Stromal cell of bone marrow (primary cell): ENCODE measurements at places on chromosomes 5 and 9.

- DNase-seq = no peak
These were observed 77.9 kb upstream of the VPS13A start for GRCh38 chr9:77099388-77099787.

GRCh38 chr5:150129813-150130492, 25.7 kb downstream of the PDGFRB start:
- no peak for DNase-seq

DNA sequence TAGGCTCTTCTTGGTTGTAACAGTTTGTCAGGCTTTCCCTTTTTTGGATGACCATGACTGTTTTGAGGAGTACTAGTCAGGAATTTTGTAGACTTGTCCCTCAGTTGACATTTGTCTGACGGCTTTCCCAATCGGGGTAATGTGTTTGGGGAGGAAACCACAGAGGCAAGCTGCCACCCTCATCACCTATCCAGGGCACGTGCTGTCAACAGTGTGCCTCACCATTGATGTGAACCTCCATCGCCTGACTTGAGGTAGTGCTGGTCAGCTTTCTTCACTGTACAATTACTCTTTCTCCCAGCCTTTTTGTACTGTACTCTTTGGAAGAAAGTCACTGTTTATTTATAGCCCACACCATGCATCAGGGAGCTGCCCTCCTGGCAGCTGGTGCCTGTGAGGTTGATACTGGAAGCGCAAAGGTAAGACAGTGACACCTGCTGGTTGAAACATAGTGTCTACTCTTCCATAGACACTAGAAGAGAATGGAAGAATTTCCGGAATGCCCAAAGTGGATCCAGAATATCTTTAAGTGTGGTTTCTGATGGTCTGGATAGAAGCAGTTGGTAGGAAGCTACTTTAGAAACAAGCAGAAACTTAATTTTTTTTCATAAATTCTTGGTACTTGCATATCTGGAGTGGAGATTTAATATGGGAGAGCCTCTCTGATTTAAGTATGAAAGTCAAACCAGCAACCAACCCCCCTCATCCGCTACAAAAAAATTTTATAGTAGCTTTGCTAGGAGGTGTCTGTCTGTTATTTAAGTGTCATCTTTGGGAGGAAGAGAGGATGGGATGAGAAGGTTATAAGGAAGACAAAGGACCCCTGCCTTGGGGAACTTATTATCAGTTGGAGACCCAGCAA, 69.3 kb downstream of the SNX30 start:
- DNase-seq = peak; percentile 60

DNA sequence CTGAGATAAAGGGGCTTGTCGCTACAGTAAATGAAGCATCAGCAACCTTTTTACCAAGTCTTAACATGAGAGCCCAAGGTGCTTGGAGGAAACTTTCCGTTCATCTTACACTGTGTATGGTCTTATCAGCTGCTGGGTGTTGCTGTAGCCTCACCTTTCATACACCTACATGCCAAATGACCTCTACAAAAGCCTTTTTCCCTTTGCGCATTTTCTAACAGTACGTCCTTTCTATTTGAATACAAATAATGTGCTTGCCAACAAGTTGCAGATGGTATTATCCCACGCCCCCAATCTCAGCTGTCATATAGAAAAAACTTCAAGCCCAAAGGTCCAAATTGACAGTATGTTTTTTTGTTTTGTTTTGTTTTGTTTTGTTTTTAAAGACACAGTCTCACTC, 96.9 kb downstream of the BNC2 start:
- DNase-seq = no peak

- no peak for DNase-seq
These were observed 65.4 kb upstream of the FAM174A start for GRCh38 chr5:100469767-100470166.

DNA sequence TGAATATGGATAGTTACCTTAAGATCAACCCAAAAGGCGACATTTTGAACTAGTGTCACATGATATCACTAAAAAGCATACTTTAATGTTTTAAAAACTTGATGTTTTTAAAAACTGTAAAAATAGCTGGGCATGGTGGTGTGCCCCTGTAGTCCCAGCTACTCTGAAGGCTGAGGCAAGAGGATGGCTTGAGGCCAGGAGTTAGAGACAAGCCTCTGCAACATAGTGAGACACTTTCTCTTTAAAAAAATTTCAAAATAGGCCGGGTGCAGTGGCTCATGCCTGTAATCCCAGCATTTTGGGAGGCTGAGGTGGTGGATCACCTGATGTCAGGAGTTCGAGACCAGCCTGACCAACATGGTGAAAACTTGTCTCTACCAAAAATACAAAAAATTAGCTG, 129.5 kb downstream of the NPR3 start:
- no peak for DNase-seq

DNA sequence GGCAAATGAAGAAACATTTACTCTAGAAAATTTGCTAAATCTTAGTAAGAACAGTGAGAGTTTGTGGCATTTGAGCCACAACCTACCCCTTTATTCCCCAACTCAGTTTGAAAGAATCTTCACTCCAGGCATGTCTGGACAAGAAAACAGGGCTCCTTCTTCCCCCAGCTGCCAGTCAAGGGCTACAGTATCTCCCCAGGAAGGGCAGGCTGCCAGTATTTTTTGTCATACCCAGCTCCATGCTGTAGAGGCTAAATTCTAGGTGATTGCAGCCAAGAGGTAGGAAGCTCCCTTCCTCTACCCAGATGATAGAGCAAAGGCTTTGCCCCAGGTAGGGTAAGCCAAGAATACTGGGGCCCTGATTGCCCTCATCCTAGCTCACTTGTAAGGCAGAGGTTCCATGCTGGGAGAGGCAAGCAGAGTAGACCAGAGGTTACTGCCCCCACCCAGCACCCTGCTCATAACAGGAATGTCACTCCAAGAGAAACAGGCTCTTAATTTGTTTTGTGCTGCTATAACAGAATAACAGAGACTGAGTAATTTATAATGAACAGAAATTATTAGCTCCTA, 20.0 kb upstream of the GRPEL2 start:
- DNase-seq = no peak

DNA sequence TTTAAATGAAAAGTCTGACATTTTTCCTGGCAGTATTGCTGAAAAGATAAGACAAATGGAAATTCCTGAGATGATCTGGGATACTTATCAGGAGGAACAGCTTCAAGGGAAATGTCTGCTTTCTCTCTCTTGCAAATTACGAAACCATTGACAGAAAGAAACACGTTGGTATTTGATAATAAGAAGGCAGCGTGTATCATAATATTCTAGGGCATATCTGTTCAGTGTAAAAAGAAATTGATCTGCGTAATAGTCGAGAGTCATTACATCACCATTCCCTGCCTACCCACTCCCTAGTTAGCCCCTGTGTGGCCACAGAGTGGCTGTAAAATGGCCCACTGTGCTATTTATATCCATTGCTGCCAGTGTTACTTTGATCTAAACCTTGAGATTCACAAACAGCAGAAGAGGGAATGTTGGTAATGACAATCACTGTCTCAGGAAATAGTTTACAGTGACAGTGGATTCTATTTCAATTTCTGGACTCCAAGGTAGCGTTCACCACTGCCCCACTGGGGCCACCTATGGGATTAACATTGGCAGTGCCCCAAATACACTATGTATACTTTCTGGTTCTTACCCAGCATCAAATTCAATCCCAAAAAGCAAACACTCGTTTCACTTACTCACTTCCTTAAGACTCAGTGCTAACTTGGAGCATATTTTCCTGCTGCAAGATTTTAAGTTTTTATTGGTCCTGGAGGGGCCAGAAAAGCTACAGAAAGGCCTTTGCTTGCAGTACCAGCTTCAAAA, 133.4 kb upstream of the GAS1 start:
- no peak for DNase-seq

GRCh38 chr5:83576341-83576740, 104.8 kb downstream of the VCAN start:
- no peak for DNase-seq

DNA sequence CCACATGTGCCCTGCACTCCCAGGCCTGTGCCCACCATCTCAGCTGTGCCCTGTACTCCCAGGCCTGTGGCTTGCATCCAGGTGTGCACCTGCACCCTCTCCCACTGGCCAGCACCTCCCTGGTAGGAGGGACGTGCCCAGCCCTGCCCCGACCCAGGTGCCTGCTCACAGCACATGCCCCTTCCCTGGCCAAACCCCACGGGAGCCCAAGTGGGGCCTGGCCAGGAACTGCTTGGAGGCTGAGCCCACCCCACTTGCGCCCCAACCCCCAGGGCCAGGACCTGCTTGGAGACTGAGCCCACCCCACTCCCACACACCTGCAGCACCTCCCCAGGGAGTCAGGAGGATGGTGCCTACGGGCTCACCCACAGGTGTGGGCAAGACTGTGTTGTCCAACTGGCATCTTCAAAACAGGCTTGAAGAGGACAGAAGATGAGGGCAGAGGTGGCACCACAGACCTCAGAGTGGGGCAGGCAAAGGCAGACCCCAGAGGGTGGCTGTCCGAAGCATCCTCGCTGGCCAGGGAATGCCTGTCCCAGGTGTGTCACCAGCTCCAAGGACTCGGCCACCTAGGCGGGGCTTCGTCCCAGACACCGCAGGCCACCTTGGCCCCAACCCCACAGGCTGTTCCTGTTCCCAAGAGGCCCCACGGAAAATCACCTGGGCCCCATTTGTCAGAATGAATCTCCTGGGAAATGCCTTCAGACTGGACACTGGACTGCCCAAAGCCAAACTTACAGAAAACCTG, 10.8 kb downstream of the ZDHHC11B start:
- no peak for DNase-seq

GRCh38 chr5:142680605-142681259, 5.2 kb downstream of the FGF1 start:
- DNase-seq = no peak

DNA sequence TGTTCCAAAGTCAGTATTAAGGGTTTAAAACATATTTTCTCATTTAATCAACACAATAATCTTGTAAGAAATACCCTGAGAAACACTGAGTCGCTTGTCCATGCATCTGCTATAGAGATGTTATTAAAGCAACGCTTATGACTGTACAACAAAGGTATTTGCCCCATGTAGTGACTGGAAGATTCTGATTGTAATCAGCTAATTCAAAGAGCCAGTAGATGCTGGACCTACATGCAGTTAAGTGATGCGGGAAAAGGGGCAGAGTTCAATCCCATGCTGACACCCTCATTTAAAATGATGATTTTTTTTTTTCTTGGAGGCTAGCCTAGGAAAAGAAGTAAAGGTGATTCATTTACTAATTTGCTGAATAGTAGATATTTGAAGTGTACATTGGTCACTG, 149.3 kb upstream of the MTAP start:
- DNase-seq = no peak

- no peak for DNase-seq
These were observed 149.0 kb downstream of the TTC39B start for GRCh38 chr9:15158064-15158463.

DNA sequence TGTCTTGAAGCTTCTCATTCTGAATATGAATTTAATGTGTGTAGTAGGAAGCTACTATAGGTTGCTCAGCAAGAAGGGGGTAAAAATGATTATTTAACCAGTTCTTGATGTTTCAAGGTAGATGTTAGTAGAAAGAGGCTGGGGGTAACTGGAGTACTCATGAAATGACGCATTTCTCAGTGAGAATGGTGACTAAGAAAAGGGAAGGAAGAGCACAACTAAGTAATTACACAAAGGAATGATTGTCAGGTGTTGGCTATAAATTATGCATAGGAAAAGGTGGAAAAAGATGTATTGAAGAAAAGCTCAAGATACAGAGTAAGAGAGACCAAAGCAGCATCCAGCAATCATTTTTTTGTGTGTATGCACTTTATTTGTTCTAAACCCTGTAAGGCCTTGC, 1.4 kb upstream of the PSIP1 start:
- no peak for DNase-seq

GRCh38 chr9:129465834-129466535, 154.9 kb downstream of the C9orf50 start:
- no peak for DNase-seq

GRCh38 chr5:59587489-59588337, 305.8 kb downstream of the PDE4D start:
- peak; percentile 28 for DNase-seq

GRCh38 chr5:33049298-33049697, 338.2 kb downstream of the NPR3 start:
- peak; percentile 21 for DNase-seq

DNA sequence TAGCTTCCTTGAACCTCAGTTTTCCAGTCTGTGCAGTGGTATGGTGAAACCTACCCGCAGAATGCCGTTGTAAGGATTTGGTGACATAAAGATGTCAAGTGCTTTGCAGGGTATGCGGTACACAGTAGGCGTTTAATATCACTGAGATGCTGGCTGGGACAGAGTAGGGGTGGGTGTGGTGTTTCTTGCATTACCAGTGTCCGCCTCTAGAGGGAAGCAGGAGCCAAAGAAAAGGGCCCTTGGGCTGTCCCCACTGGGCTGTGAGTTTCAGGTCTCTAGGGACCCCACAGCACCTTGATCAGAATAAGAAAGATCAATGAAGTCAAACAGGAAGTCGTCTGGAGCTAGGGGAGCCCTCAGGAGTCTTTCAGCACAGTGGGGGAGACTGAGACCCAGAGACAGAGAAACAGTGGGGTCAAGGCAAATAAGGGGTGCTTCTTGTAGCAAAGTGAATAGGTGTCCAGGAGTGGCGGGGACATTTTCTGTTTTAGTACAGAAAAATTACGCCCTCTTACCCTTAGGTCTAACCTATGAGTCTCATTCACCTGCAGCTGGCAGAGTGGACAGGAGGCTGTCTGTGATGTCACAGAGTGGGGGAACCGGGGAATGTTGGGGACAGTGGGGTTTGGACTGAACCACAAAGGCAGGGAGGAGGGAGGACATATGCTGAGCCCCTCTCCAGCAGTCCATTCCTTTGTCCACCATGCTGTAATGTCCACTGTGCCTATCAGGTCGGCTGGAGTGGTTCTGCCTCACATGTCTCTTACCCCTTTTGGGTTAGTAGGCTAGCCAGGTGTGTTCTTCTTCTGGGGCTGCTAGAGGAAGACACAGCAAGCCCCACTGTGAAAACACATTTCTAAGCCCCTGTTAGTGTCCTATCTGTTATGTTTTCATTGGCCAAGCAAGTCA, 4.7 kb upstream of the TEX53 start:
- DNase-seq = no peak

DNA sequence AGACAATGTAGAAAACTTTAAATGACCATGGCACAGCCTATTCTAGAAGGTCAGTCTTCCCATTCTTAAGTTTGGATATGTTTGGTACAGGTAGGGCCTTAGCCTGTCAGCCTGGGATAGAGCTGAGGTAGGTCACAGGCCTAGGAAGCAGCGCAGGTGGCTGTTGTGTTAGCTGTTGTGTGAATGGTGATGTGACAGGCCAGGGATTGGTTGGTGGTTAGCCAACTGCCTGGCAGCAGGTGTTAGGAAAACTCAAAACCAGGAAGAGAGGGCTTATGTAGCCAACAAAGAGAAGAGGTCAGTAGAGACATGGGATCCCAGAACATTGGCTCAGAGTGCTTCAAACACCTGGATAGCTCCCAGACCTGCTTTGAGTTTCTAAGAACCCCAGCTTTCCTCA, 84.2 kb downstream of the FBXO38 start:
- no peak for DNase-seq

DNA sequence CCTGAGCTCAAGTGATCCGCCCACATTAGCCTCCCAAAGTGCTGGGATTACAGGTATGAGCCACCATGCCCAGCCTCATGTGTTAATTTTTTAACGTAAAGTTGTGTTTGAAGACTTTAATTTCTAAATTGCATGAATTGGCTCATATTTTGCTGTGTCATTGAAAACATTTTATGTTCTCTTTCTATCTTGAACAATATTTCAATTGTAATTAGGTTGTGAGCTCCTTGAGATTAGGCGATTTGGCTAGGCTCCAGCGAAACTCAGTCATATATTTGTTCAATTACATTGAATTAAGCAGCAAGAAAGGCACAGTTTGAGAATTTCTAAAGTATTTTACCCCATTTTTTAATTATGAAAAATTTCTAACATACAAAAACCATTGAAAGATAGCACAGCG, 34.0 kb downstream of the GAPVD1 start:
- no peak for DNase-seq
